ENCODE measurements at places on chromosomes 3 and 15. TPM values are rescaled to one million over a fixed set of nuclear protein-coding genes. Genes with fewer than 3 reads are reported as not detected.

UTS2B gene
- total RNA-seq, result 0.55 TPM

TNFSF10 gene
- not detected for total RNA-seq

CSNK1G1 gene
- 18.2 TPM for total RNA-seq

SI gene
- not detected for total RNA-seq

LMOD3 gene
- total RNA-seq, result not detected

TYRO3 gene
- total RNA-seq, result 8.3 TPM

SAMD7 gene
- not detected for total RNA-seq

FOXL2 gene
- 0.24 TPM for total RNA-seq

DNA sequence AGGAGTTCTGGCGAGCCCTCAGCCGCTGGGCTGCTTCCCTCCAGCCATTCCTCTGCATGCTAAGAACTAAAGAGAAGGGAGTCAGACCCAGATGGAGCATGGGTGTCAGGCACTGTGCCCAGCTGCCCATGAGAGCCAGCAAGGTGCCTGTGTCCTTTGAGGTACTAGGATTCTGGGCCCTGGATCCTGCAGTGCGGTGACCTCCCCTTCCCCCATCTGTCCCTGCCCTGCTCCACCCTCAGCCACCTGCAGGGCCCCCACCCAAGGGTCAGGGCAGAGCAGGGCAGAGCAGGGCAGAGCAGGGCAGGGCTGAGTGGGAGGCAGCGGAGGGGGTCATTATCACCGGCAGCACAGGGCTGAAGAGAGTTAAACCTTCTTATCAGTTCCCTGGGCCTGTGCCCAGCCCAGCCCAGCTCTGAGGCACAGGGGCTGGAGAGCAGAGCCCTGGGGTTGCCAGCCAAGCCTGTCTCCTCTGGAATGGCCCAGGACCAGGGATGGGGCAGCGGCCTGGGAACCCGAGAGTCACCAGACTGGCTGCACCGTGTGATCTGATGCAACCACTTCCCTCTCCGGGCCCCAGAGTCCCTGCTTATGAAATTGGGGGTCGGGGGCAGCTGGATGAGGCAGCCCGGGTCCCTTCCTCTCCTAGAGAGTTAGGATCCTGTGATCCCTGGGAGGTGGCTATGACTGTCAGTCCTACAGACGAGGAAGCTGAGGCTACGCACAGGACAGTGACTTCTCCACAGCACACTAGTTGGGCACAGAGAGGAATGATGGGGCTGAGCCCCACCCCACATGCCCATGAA lies 17.3 kb downstream of the ZDHHC19 start:
- no peak for DNase-seq

DNA sequence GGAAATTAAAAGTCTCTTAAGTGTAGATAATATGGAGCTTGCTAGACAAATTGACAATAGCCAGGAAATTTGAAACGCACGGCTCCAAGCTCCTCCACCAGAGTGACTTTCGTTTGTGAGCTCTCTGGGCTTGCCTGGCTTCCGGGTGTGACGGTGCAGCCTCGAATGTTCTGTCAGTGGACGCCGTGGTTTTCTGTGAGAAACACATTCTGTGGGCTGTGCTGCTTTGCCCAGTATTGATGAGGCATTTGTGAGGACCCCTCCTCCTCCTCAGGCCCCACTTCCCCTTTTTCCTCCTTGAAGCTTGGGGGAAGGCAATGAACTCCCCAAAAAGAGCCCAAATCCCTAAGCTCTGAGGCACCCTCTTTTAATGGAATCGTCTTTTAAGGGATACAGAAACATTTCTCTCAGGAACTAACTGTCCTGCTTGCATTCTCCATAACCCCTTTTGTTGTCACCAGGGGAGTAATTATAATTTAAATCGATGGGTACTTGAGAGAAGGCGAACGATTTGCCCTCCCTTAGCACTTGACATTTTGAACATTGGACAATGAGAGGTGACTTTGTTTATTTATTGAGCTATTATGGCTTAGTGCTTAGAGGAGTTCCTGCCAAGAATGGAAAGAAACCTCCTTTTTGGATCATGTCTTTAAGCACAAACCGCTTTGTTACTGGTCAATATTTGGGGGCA lies 40.8 kb downstream of the POLR2M start:
- no peak for DNase-seq

DNA sequence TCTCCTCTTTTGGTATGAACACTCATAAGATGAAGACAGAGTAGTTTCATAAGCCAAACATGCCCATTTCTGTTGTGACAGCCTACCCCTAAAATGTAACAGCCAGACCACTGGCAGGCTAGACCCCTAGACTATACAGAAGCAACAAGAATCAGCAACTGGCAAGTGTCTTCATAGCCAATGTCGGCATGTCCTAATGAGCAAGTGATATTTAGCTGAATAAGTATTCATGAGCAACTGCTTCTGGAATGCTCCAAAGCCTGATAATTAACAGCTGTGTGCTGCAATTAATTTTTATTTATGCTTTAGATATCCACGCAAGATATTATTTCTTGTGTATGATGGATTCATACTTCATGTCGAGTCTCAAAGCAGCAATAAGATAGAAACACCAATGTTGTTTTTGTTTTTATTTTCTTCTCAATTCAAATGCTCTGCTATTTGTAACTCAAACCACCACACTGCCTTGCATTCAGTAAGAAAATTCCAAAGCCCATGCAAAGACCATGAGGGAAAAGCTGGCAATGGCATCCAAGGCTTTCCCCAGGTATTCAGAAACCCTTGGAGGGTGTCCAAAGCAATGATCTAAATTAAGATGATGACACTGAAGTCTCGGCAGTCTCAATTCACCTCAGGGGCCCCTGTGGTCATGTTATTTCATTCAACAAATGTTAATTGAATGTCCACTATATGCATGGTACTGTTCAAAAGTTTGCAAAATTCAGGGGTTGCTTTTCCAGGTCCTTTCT lies 167.7 kb upstream of the NECTIN3 start:
- DNase-seq, result no peak

DNA sequence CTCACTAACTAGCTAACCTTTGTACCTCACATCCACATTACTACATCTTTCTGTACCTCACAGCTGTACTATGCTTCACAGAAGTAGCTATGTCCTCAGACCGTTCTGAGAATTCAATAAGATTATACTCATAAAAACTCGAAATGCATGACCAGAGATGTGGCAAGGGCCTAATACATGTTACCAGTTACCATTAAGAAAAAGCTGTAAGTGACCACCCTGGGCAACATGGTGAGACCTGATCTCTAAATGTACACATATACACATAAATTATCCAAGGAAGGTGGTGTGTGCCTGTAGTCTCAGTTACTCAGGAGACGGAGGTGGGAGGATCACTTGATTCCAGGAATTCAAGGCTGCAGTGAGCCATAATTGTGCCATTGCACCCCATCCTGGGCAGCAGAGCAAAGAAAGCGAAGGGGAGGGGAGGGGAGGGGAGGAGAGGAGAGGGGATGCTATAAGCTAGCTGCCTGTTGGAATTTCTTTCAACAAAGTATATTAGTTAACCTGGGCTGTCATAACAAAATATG lies 482.6 kb upstream of the ZNF717 start:
- DNase-seq, result no peak

DNA sequence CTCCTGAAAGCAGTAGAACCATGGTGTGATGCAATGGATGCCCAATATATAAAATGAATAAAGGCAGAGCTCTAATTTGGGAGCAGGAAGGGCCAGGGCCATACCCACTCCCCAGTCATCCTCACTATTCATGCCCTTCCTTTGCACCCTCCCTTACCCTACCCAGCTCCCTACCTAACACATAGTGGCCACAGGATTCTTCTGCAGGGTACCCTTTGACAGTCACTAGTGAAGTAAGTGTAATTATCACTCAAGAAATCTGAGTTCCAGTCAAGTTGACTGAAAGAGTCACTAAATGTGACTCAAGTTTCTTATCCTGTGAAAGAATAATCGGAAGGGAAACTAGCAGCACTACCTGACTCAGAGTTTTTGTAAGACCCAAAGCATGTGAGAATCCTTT lies 69.2 kb downstream of the RASA2 start:
- no peak for DNase-seq

DNA sequence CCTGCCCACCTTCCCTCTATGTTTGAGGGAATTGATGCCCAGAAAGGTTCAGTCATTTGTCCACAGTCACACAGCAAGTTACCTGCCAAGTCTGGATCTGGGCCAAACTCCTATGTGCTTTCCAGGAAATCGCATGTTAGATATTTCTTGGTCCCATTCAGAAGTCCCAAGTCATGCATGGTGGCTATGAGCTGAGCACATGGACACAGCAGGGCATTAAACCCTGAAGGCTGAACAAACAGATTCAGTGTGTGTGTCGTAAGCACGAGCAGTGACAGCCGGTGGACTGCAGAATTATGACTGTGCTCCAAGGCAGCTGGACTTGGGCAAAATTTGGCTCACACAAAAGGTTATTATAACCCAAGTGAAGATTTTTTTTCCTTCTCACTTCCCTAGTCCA lies 11.4 kb upstream of the SLC6A6 start:
- no peak for DNase-seq

GRCh38 chr3:72660270-72661114 lies 187.8 kb downstream of the SHQ1 start:
- no peak for DNase-seq

GRCh38 chr15:52765785-52766184 lies 24.4 kb downstream of the ONECUT1 start:
- DNase-seq, result no peak

DNA sequence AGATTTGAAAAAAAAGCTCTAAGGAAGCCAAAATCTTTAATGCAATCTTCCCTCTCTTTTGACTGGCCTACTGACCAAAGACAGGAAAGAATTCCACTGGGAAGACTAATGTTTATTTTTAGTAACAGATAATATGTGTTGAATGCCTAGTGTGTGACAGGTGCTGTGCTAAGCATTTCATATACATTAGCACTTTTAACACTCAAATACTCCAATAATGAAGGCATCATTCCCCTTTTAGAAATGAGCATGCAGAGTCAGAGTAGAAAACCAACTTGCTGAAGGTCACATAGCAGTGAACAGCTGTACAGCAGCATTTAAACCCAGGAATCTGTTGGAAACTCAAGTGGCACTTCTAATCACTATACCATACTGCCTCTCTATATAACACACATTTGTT lies 170.6 kb downstream of the MINAR1 start:
- no peak for DNase-seq

DNA sequence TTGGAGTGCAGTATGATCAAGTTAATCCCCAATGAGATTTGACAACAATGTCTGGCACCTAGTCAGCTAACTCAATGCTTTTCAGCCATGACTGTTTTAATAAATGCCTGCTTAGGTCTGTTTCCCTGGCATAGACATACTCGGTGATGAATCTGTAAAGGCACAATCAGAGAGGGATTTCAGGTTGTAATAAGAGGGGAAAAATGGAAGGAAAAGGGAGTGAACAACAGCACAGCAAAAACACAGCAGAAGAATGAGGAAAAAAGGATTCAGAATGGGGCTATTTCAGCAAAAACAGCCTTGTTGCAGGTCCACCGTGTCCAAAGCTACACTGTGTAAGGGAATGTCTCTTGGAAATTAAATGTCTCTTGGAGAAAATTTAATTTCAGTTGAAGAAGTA lies 19.3 kb upstream of the CHD2 start:
- DNase-seq, result no peak
